ENCODE measurements at places on chromosomes 11 and 22.

GRCh38 chr22:42976217-42976933 is 38.6 kb downstream of the PACSIN2 start:
- no peak for DNase-seq

DNA sequence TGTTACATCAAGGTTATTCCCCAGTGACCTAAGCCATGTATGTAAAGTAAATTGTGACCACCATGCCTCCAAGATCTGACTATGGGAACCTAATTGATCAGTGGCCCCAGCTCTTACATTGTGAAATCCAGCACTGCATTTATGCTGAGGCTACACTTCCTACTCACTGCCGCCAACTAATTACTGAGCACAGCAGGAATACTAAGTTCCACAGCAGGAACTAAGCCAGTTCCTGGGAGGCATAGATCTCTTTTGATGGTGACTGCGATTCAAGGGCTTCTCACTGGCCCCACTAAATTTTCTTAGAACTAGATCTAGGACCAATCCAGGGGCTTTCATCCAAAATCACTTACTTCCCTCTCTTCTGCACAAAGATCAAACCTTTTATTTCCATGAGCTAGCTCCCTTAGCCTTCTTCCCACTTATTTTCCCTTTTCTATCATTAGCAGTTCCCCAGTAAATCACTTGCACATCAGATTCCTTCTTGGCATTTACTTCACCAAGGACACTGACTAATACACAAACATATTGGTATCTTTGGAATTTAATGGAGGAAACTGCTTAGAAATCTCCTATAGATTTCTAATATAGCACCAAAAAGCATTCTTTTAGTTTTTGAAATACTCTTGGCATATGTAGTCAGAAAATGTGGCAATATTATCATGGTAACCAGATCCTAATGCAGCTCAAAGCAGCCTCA is 46.0 kb downstream of the CNTN5 start:
- DNase-seq: no peak

DNA sequence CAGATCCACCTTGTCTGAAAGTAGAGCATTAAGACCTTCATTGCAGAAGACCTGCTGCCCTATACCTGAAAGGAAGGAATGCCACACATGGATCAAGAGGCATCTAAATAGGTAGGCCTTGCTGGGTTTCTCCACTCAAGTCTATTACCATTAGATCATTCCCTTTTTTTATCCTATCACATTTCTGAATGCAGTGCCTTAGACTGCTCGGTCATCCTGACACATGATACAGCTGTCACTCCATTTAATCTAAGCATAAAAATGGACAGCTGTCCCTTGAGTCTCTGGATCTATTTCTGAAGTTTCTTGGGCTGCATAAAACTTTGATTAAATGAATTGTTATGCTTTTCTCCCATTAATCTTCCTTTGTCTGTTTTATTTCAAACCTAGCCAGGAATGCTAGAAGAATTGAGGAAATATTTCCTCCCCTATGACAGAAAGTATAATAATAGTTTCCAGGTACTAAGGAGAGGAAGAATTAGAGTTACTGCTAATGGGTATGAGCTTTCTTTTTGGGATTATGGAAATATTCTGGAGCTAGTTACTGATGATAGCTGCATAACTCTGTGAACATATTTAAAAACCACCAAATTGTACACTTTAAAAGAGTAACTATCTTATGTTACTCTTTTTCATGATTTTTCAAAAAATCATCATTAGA is 88.0 kb downstream of the DLG2 start:
- no peak for DNase-seq

GRCh38 chr11:46912526-46913150 is 5.7 kb downstream of the LRP4 start:
- DNase-seq: no peak

- no peak for DNase-seq
These were observed 528.6 kb downstream of the BRD1 start for GRCh38 chr22:49298834-49299750.

GRCh38 chr11:102414559-102414958 is 38.0 kb downstream of the TMEM123 start:
- DNase-seq: no peak

DNA sequence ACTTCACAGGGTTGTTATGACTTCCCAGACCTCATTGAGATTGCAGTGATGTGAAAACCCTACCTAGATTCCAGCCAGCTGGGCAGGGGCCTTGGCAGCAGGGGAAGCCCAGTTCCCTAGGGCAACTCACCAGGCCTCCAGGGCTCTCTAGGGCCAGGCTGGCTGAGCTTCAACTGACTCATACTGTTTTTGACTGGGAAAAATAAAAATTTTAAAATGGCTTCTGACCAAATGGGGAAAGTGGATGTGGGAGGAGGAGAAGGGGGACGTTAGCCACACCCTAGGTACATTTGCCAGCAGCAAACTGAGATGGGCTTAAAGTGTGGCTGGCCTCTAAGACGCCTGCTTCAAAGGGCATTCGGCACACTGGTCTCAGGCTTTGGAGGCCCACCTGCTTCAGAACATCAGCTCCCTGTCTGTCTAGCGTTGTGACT is 39.0 kb downstream of the BMAL1 start:
- no peak for DNase-seq

GRCh38 chr22:23408321-23408720 is 171.8 kb downstream of the IGLL1 start:
- no peak for DNase-seq

DNA sequence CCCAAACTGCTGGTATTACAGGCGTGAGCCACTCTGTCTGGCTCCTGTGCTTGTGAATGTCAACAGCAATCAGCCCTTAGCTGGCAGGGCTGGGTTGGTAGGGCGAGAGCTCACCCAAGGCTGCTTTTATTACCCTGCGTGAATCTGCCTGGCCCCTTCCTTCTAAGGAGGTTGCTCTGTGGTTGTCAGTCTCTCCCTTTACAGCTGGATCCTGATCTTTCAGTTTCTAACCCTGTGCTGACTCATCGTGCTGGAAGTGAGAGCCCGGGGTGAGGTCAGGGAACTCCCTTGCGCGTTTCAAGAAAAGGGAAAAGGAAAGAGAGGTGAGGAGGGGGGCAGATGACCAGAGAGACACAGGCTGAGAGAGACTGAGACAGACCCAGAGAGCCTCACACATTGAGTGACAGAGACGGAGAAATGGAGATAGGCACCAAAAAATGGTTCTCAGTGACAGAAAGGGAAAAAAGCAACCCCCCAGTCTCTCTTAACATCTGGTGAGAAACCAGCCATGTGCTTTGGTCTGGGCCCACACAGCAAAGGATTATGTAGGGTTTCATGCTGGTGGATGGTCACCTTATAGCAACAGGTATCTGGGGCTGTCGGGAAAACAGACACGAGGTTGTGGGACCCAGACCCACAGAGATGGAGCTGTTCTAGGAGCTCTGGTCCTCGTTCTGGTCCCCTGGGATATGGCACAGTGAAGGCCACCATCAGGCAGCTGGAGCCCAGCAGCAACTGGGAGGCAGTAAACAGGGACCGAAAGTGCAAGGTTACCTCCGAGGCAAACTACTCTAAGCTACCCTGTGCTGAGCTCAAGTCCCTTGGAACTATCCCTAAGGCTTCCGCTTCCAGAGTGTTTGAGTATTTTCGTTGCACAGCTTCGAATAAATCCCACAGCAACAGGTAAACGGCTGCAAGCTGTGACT is 2.5 kb downstream of the TCN2 start:
- DNase-seq: no peak

- DNase-seq: no peak
These were observed 11.6 kb upstream of the ARAP1 start for GRCh38 chr11:72763823-72764222.

- DNase-seq: no peak
These were observed 21.5 kb downstream of the UEVLD start for GRCh38 chr11:18567081-18567480.

GRCh38 chr11:64359712-64360445 is 917 bp downstream of the RPS6KA4 start:
- DNase-seq: no peak

GRCh38 chr11:111520560-111520959 is 6.0 kb downstream of the HOATZ start:
- no peak for DNase-seq

GRCh38 chr11:112983887-112984286 is 22.7 kb downstream of the NCAM1 start:
- no peak for DNase-seq

- DNase-seq: no peak
These were observed 121.1 kb downstream of the NXPE2 start for GRCh38 chr11:114799476-114799875.

GRCh38 chr22:42673898-42674401 is 24.8 kb upstream of the CYB5R3 start:
- peak; percentile 45 for DNase-seq

DNA sequence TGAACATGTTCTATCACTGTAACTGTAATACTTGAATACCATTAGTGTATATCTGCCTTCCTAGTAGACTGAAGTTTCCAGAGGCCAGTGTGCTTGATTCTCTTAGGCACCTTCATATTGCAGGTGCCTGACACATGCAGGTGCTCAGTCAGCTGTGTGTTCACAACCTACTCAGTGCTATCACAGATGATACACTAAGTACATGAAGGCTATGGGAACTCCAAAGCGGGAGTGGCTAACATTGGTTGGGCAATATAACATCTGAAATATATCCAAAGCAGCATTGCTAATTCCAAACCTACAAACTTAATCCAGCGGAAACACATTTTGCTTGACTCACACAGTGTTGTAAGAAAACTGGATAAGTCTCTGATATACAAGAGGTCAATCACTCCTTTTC is 539.3 kb upstream of the ISX start:
- no peak for DNase-seq

GRCh38 chr11:12042215-12042676 is 33.8 kb upstream of the DKK3 start:
- peak; percentile 11 for DNase-seq

DNA sequence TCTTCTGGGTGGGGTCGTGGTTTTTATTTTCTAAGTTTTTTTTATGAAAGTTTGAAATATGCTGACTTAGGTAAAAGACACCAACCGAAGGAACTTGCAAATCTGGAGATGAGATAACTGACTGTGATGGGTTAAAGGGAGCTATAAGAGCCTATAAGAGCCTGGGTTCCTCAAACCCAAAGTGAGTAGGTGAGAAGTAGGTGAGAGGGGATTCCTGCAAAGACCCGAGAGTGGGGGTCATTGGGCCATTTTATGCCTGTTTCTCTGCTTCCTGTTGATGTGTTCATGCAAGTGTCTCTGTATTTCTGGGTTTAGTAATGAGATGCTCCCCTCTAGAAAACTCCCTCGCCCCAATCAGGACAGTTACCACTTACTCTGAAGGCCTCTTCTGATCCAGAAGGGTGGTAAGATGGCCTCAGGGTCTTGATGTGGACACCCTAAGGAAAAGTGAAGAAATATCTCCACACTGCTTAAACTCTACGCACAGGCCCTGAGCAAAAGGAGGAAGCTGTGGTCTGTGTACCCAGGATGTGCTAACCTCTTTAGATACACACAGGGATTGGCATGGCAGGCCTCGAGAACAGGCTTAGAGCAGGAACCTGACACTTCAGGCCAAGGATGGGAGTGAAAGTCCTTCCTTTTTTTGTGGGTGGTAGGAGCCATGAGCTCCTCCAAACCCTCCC is 1.8 kb downstream of the FLI1 start:
- no peak for DNase-seq

DNA sequence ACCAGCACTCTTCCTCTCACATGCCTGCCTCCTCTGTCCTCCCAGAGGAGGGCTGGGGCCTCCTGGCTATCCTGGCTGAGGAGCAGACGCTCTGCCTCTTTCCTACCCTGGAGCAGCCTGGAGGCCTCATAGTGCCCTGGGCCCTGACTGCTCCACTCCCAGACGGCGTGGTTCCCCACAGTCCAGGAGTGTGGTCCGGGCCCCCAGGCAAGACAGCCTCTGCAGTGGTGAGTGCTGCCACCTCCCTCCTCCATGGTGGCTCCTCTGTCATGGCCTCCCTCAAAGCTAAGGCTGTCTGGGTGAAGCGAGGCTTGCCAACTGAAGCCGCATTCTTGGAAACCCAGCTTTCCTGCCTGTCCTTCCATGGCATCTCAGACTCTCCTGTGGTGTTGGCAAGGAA is 19.8 kb downstream of the GAB4 start:
- DNase-seq: no peak

DNA sequence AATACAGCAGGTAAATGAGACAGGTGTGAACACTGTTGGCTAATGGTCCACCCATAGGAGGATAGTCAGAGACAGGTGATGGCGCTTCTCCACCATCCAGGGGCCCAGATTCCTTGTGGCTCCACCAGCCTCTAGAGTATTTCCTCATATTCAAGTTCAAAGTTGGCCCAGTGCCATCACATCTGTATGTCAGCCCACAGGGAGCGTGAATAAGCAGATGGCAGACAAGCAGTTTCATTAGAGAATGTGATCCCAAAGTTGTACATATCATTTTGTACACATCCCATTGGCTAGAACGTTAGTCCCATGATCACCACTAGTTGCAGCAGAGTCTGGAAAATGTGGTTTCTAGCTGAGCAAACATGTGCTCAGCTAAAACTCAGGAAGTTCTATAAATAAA is 11.0 kb upstream of the CWF19L2 start:
- DNase-seq: no peak

DNA sequence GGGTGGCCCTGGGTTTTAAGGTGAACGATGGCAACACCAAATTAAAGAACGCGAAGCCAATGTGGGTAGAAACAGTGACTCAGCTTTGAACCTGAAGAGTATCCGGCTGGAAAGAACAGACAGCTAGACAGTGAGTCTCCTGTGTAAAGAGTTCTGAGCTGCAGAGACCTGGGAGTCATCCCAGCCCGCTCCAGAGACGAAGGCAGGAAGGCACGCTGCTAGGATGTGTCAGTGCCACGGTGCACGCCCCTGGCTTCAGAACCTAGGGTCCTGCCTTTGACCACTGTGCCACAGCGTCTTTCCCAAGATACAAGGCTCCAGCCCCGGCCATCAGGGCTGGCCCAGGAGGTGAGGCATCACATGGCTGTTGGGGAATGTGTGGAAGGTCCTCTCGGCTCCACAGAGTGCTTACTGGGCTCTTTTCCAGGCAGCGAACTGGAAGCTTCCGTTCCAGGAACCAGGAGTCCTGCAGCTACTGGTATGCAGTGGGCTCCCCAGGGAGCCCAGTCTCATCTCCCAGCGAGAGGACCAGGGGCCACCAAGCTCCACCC is 29.9 kb downstream of the LRFN4 start:
- DNase-seq: no peak

DNA sequence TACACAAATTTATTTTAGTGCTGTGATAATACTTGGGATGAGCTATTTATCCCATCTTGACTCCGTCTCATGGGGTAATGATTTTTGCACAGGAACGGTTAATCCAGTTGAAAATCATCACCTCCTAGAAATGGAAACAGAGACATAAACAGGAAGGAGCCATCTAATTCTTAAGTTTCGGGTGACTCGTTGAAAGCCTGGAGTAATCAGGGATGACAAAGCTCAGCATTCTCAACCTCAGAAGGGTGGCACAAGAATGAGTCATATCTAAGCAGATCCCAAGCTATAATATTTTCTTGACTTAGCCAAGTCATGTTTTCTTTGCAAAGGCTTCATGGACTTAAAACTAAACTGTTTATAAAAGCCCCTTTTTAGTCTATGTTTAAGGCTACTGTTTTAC is 280.8 kb upstream of the CCDC90B start:
- DNase-seq: no peak

DNA sequence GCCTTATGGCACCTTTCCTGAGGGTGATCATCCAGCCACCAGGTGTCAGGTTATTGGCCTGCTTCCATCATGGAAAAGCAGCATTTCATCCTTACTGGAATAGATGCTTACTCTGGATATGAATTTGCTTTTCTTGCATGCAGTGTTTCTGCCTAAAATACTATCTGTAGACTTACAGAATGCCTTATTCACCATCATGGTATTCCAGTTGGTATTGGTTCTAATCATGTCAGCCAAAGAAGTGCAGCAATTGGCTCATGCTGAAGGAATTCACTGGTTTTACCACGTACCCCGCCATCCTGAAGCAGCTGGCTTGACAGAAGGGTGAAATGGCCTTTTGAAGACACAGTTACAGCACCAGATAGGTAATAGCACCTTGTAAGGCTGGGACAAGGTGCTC is 194.2 kb downstream of the AASDHPPT start:
- DNase-seq: no peak
